ENCODE measurements at places on chromosomes 12 and 14.

DNA sequence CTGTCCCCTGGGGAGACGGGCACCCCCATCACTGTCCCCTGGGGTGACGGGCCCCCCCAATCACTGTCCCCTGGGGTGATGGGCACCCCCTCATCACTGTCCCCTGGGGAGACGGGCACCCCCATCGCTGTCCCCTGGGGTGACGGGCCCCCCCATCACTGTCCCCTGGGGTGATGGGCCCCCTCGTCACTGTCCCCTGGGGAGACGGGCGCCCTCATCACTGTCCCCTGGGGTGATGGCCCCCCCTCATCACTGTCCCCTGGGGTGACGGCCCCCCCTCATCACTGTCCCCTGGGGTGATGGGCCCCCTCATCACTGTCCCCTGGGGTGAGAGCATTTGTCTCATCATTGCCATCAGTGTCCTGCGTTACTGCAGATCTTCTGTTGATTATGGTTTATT lies 38.6 kb downstream of the PACS2 start:
- DNase-seq: no peak

DNA sequence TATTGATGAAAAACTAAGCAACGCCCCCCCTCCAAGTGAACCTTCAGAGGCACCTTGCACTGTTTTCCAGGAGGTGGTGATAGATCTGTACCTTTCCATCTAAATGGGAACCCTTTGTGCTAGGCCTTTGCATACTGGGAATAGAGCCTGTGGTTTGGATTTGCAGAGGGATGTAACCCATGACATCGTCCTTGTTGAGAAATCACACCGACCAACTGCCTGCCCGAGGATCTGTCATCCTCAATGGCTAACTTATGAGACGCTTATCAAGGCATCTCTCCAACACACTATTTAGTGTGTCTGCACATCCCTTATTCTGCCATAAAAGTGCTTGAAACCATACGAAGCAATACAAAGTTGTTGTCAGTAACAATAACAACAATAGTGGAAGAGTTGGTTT lies 22.9 kb downstream of the NTN4 start:
- DNase-seq: no peak

GRCh38 chr12:22046090-22046967 lies at the start of gene CMAS:
CMAS (plus strand) TSS chr12:22046218; CDS start chr12:22046304, 86 bp downstream.
- peak; percentile 84 for DNase-seq

- no peak for DNase-seq
Measured at GRCh38 chr14:68417009-68417650, 375.7 kb downstream of the ZFP36L1 start.

DNA sequence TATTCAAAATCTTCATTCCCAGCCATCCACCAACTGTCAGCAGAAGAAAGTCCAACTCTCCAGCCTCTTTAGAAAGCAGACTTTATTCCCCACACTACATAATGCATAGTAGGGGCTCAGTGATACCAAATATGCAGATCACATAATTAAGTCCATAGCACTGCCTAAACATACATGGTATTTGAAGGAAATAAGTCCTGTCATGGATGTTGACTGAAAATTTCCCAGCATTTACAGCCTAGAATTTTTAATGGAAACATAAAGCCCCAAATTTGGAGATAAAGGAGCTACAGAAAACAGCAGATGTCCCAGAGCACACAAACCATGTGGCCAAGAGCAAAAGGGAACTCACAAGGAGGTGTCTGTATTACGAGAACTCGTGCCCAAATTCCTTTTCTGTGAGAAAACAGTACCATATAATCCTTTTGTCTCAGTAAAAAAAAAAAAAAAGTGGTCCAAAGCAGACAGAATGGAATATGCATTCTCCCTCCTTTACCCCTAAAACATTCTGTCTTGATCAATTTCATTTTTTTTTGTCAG lies 920.5 kb downstream of the NRXN3 start:
- no peak for DNase-seq

DNA sequence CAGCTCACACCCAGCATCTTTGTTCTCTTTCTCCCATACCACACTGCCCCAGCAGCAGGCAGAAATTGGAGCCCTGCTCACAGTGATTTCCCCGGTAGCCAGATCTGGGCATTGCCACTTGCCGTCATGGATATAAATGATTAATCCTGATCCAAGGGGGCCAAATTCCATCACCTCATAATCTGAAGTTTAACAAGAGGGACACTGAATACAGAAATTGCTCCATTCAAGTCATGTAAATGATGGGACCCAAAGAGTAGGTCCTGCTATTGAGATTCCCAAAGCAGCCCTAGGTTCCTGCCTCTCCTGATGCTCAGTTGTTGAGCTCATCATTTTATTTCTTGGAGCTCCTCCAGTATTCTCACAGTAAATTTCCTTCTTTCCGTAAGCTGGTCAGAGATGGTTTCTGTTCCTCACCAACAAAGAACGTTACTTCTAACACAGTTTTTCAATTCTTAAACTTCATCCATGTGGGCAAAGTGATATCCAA lies 11.7 kb downstream of the ITPR2 start:
- DNase-seq: no peak

- peak; percentile 91 for DNase-seq
Measured at GRCh38 chr14:93939304-93940229, 12.4 kb downstream of the FAM181A start.

GRCh38 chr14:67269298-67270060 lies 28.2 kb downstream of the PALS1 start:
- no peak for DNase-seq

DNA sequence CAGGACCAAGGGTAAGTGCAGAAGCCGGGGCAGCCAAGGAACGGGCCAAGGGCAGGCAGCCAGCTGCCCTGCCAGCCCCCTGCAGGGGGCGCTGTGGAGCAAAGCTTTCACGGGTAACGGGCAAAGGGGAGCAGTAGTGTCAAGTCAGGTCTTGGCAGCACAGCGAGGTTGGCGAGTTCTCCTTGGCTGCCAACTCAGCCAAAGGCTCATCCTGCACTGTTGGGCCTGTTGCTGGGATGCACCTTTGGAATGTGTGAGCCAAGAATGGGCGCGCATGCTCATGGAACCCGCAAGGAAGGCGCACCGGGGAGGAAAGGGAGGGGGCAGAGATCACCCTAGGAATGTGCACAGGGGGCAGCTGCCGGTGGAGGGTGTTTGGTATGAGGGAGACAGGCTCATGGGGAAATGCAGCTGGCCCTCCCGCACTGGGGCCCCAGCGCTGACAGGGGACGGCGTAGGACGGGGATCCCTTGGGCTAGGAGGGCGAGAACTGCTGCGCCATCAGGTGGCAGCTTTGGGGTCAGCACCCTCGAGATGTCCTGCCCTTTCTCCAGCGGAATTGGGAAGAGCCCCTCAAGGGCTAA lies 138.0 kb downstream of the ASCL4 start:
- peak; percentile 71 for DNase-seq

DNA sequence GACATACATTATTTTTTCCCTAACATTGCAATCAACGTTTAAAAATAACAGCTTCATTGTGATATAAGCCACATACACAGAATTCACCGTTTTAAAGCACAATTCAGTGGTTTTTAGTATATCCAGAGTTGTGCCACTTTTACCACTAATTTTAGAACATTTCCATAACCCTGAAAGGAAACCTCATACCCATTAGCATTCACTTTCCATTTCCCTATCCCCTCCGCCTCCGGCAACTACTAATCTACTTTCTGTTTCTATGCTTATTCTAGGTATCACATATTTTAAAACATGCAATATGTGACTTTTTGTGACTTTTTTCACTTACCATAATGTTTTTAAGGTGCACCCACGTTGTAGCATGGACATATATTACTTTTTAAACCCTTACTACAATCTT lies 55.6 kb upstream of the ISM2 start:
- peak; percentile 32 for DNase-seq
